ENCODE measurements at places on chromosomes 4 and X.

DNA sequence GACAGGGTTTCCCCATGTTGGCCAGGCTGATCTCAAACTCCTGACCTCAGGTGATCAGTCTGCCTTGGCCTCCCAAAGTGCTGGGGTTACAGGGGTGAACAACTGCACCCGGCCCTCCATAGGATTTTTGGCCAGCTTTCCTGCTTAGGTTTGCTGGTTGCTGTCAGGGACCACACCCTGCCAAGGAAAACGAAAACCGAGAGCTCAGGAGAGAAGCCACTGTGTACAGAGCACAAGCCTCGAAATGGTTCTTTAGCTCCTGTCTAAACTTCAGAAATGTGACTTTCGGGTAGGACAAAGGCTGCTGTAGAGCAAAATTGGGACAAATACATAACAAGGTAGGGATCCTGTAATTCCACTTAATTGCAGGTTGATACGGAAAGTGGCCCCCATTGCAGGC lies 146.3 kb upstream of the ATP6AP2 start:
- no peak for DNase-seq

- DNase-seq: no peak
Observed at GRCh38 chr4:184286358-184286757, 68.7 kb upstream of the ENPP6 start.

DNA sequence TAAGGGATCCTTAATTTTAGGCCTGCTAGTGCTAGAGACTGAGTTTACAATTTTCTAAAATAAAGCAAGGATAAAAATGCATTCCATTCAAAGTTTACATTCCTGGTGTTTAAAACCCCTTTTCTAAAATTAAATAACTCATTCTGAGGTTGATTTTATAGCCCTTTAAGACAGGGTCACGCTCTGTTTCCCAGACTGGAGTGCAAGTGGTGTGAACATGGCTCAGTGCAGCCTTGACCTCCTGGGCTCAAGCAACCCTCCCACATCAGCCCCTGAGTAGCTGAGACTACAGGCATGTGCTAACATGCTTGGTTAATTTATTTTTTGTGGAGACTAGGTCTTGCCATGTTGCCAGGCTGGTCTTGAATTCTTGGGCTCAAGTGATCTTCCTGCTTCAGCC lies 6.8 kb upstream of the CDKL2 start:
- DNase-seq: no peak

DNA sequence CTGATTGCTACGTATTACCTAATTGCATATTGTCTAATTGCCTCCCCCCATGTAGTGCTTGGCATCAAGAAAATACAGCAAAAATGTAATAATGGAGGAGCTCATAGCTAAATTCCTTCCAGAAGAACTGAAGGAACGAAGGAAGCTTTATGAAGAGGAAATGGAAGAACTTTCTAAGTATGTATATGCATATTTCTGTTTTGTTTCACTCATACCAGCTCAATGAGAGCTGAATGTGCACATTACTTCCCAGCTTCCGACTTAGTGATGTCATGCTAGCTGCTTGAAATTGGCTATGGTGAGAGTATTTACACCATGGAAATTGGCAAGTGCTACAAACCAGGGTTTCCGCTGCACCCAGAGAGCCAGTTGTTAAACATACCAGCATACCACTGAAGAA lies 34.7 kb downstream of the LONRF3 start:
- no peak for DNase-seq

DNA sequence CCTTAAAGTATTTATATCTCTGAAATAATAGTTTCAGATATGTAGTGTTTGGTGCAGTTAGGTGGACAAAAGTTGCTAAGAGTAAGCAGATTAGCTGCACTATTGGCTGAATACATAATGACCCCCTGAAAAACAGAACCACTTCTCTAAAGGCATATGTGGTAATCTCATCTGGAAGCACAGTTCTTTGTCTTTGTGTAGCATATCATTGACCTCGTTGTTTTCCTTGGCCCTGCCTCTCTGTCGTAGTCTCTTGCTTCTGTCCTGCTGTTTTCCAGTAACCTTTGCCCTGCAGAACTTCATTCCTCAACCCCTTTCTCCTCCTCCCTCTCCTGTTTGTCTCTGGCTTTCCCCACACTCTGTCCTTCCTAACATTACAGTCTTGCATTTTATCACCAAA lies 41.4 kb downstream of the JADE3 start:
- DNase-seq: no peak

GRCh38 chrX:80817002-80817401 lies 7.3 kb upstream of the BRWD3 start:
- no peak for DNase-seq

DNA sequence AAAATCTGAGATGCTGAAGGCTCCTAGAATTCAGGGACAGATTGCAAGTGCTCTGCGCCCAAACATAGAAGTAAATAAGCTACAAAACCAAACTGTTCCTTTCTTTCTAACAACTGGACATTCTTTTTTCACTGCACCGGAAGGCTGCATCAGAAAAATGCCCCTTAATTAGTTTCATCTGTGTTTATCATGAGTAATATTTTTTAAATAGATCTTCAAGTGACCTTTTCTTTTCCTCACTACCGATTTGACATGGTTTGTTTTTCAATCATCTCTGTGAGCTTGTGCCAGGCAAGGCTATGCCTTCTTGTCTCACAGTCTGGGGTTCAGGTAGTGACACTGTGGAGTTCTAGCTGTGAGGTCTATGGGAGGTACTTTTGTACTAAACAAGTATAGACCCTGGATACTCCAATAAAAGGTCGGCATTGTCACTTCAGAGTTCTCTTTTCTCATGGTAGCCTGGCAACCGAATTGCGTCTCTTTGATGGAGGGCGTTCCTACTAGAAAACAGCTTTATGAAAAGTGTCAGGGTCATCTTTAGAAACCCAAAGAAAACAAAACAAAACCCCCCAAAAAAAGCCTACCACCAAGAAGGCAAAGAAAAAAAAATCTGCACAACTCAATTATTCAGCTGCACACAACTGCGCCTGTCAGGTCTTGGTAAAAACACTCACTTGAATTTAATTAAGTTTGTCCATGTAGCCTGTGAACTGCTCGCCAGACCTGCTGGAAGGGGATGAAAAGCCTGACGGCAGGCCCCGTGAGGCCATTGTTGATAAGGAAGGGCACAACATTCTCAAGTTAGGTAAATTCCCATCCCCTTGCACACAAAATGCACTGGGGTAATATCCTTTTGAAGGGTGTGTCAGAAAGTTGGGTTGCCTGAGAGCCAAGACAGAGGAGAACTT lies 22.8 kb upstream of the ADAMTS3 start:
- DNase-seq: no peak

DNA sequence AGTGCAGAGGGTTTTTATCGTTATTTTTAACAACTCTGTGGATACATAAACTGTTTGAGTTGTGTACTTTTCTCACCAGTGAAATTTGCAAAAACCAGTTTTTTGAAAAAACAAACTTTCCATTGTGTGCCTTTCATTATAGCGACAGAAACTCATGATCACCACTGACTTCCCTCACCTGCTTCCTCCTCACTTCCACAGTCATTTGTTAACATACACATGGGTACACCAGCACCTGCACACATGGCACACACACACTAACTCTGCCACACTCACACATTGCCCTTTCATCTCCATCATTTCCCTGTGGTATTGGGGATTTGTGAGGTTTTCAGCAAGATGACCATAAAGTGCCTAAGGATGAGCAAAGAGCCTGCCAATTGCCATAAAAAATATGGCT lies 20.6 kb downstream of the CLDN22 start:
- no peak for DNase-seq

- no peak for DNase-seq
Observed at GRCh38 chrX:112643721-112644120, 36.0 kb downstream of the LHFPL1 start.

DNA sequence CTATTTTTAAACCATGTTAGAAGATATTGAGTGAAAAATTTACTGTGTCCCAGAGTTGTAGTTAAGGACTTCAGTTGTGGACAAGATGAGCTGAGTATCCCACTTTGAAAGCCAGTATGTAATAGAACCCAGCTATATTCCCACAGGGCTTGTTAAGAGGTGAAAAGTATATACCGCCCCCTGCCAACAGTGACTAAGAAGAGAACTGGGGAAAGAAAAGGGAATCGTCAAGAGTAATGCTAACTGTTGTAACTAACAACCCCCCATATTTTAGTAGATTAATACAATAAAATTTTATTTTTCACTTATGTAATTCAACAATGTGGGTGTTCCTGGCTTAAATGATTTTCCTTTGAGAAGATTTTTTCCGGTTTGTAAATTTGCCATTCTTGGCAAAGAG lies 250.4 kb upstream of the GIMD1 start:
- no peak for DNase-seq

- DNase-seq: no peak
Observed at GRCh38 chrX:77346859-77347258, 100.3 kb upstream of the FGF16 start.

DNA sequence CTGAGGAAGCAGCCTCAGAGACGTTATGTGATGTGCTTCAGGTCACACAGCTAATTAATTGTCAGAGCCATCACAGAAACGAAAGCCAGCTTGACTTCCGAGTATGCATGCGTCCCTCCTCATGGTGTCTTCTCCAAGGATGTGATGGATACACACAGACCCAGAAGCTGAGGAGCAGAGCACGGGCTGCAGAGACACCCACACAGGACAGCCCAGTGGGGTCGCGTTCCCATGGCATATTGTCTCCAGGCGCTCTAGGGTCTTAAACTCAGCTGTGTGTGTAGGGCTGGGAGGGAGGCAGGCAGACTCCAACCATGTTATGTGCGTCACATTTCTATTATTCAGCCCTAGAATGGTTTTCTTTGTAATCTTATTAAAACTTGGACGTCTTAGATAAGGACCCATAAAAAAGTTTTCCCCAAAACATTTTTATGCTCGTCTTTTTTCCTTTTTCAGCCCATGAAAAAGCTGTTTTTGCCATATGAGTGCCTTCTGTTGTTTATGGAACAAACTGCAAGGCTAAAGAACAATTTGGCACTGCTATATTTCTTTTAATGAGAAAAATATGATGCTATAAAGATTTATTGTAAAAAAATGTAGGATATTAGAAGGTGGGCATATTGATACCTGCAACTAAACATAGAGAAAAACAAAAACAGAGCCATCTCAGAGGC lies 48.5 kb downstream of the TENM3 start:
- no peak for DNase-seq

DNA sequence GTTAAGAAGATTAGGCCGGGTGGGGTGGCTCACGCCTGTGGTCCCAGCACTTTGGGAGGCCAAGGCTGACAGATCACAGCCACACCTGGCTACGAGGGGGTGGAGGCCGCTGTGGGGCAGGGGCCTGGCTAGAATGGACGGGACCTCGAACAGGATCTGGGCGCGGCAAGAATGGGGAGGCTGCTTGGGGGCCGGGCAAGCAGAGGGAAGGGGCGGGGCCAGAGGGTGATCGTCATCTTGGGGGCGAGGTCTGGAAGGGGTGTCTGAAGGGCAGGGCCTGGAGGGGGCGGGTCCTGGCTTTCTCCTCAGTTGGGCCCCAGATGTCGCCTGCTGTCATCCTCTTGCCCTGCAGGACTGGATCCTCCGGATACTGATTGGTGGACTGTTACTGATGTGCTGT lies 57.3 kb upstream of the ENPEP start:
- DNase-seq: no peak

GRCh38 chr4:181562399-181562798 lies 680.8 kb upstream of the TENM3 start:
- DNase-seq: no peak

DNA sequence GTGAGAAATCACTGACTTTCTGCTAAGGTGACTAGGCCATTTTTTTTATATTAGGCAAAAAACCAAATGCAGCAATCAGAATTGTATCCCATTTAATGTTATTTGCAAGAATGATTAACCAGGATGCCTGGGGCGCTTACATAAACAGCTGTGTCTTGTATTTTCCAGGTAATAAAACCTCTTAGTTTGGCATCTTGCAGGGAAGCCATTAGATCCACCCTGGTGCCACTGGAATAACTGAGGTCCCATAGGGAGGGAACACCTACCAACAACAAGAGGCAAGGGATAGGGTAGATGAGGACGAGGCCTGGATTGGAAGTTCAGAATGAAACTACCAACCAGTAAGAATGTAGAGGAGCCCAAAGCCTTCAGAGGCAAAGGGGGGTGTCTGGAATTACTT lies 288.3 kb downstream of the ARHGAP24 start:
- no peak for DNase-seq

DNA sequence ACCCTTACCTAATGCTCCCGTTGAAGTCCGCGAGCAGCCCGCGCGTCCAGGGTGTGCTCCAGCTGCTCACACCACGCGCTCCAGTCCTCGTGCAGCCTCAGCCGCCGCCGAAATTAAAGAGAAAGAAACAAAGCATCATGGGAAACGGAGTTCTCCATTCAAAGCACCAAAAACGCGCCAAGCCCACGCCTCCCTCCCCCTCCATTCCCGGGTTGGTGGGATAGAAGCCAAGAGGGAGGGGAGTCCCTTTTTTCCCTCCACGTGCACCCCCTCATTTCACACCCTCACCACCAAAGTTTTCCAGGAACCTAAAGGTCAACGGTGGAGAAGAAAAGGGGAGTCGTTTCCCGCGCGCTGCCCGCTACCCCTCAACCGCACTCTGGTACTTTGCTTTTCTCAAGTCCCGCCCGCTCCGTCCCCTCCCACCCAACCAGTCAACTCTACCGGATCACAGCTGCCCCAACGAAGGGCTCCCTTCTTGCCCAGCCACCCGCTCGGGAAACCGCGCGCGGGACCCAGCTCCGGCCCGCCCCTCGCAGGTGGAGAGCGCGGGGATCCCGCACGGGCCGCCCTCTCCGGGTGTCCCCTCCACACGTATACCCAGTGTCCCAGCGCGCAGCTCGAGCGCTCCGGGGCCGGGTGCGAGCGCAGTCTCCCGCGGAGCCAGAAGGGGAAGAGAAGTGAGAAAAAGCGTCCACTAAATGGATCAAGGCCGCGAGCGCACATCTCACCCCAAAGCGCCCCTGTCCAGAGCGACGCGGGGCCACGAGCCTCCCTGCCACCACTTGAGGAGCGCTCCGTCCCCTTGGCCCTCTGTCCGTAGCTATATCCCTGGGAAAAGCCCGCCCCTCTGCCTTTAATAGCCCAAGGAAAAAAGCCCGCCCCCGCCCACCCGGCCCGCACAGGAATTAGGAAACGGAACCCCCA lies 65.1 kb upstream of the CCDC160 start:
- DNase-seq: peak; percentile 14

GRCh38 chrX:72347366-72347765 lies 41.7 kb upstream of the CITED1 start:
- DNase-seq: no peak

- DNase-seq: peak; percentile 59
Observed at GRCh38 chr4:81472281-81473182, 825 bp upstream of the RASGEF1B start.

- DNase-seq: no peak
Observed at GRCh38 chr4:43411226-43411625, 518.7 kb downstream of the GRXCR1 start.

- no peak for DNase-seq
Observed at GRCh38 chr4:52622564-52622963, 36.5 kb downstream of the USP46 start.

DNA sequence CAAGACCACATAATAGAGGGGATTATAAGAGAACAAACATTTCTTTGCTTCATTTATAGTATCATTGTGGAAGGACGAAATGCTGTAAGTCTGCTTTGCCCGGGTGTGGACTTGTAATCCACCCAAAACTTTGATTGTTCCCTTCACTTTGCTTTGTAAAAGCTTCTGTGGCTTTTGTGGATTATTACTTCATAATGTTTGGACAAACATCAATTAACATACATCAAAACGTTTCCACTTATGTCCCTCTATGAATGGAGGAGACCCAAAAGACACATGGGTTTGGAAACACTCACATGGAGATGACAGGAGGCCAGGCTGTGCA lies 415.4 kb downstream of the SPRY1 start:
- DNase-seq: peak; percentile 57

GRCh38 chrX:45760187-45760742 lies 559.6 kb upstream of the DIPK2B start:
- no peak for DNase-seq

GRCh38 chr4:726235-726787 lies 20.7 kb downstream of the PCGF3 start:
- no peak for DNase-seq

GRCh38 chr4:142126890-142127497 lies 490.6 kb downstream of the IL15 start:
- peak; percentile 44 for DNase-seq
